ENCODE measurements at places on chromosomes 1 and 21. TPM values are rescaled to one million over a fixed set of nuclear protein-coding genes. Genes with fewer than 3 reads are reported as not detected.

- no peak for DNase-seq
Measured at GRCh38 chr21:39666026-39666425, 53.3 kb downstream of the B3GALT5 start.

FBXO28 gene
- total RNA-seq: 46.6 TPM

GRCh38 chr1:41735631-41736260 lies 183.0 kb downstream of the HIVEP3 start:
- DNase-seq: no peak

RXRG gene
- not detected for total RNA-seq

CRYAA gene
- total RNA-seq: not detected
